ENCODE measurements at places on chromosomes 4 and X. TPM values are rescaled to one million over a fixed set of nuclear protein-coding genes. Genes with fewer than 3 reads are reported as not detected.

DNA sequence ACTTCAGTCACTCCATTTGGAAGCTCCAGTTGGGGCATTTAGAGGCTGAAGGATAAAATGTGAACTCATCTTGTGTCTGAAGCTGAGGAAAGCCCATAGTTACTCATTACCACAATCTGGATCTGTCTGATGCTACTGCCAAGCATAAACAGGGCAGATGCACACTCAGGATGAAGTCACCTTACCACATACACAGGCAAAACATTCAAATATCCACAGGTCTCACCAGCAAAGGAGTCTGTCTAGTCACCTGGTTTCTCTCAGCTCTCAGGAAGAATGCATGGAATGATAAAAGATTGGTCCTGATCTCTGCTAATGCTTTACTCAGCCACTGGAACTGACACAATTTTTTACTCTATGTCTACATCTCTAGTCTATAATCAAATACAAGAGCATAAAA is 13.0 kb upstream of the ODAPH start:
- DNase-seq = no peak

- DNase-seq = no peak
These were observed 36.8 kb downstream of the ACSL4 start for GRCh38 chrX:109696146-109696740.

- no peak for DNase-seq
These were observed 5.5 kb upstream of the TRIM2 start for GRCh38 chr4:153198719-153199118.

DNA sequence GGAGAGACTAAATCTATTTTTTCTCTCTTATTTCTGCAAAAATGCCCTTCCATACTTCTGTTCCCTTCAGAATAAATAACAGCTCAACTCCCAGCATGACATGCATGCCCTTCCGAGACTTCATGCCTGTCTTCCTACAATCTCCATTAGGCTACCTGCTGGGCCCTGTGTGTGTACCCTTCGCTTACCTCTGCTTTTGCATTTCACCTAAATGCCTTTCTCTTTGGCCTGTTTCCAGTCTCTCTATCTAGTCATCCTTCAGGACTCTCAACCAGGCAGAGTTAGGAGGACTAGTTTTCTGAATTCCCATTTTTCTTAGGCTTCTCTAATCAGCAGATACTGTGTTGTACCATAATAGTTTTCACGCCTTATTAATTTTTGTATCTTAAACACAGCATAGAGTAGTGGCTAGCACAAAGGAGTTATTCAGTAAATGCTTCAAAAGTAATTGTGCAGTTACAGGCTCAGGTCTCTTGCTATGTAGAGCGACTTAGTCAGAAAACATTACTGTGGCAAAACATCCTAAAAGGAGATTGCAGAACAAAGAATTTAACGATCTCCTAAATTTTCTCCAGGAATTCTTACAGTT is 20.5 kb downstream of the SEPTIN11 start:
- no peak for DNase-seq

Gene SPANXB1
- total RNA-seq = not detected

Gene LRIT3
- total RNA-seq = 0.38 TPM

Gene SRPX2
- 15.2 TPM for total RNA-seq

Gene XKRX
- 20.4 TPM for total RNA-seq

DNA sequence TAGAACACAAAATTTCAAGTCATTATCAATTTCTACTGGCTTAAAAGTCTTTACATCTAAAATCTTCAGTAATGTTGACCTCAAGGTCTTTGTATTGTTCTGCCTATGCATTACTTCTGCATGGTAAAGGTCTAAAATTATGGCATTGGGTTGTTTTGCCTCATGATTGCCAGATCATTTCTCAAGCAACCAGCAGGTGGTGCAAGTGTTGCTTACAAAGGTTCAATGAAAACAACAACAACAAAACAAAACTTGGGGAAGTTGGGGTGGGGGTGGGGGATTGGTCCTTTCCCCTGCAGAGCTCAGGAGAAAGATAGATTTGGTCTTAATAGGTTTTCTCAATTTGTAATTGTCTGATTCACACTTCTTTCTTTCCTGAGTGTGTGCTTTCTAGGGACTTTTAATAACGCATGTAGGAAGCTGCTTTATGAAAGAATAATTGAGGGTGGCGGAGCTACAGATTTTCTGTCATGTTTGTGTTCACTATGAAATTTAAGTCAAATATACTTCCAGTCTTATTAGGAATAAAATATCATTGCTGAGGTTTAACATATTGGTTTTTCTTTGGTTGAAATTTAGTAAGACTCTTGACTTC is 145.1 kb downstream of the COL4A5 start:
- DNase-seq = no peak

DNA sequence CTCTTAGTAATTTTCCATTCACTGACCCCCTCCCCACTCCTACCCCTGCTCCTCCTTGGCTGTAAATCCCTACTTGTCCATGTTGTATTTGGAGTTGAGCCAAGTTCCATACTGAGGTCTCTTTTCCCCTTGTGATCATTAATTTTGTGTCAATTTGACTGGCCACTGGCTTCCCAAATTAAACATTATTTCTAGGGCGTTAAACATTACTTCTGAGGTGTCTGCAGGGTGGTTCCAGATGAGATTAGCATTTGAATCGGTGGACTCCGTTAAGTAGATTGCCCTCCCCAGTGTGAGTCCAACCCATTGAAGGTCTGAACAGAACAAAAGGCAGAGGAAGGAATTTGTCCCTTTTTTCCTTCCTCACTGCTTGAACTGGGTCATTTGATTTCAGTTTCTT is 25.7 kb downstream of the SLC39A8 start:
- DNase-seq = no peak

Gene XPNPEP2
- 0.83 TPM for total RNA-seq

DNA sequence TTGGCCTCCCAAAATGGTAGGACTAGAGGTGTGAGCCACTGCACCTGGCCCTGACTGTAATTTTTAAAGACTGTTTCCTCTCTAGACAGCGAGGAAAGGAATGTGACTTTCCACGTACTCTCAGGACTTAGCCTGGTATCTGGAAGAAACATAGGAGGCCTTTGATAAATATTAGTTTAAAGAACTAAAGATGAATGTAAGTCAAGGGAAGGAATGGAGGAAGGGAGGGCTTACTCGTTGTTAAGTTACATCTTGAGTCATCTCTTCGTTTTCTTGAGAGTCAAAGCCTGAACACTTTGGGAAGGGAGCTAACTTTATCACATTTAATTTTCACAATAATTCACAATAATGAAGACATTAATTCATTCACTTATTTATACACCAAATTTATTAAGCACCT is 7.2 kb upstream of the LNX1 start:
- no peak for DNase-seq

GRCh38 chr4:107509615-107510014 is 210.4 kb downstream of the PAPSS1 start:
- no peak for DNase-seq

DNA sequence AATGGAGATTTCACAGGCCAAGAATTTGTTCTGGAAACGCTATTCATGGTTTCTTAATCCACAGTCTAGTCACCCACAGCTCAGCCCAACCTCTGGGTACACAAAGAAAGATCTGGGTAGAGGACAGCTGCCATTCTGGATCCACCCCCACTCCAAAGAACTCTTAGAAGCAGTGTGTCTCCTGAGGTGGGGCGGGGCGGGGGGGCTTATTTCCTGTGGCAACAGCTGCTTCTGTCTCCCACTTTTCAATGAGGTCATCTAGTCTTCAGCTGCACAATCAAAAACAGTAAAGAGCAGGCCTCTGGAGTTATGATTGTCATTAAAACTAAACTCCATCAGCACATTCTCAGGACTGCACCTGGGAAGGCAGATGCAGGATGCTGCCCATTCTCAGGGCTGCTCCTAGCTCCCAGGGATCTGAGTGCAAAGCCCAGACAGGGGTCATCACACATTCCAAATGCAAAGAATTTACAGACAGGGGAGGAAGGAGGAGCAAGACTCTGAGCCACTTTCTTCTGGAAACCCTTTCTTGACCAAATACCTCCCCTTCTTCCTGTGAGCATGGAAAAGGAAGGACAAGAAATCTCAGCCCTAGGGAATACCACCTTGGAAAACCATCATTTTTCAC is 207.3 kb downstream of the HS6ST2 start:
- DNase-seq = no peak

Gene CSAG3
- total RNA-seq = not detected

DNA sequence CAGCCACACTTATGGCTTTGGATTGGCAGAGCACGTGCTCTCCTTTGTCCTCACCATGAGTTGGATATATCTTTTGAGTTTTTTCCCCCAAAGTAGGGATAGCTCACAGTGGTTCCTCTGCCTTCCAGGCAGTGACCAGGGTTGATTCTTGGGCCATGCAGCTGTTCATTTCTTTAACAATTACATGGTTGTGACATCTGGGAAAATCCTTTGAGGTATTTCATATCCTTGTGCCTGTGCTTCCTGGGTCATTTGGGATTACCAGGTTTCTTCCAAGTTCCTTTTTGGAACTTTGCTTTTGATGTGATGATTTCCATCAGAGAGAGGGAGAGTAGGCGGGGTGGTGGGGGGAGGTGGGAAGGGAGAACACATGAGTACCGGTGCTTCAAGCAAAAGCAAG is 15.6 kb downstream of the BCORL1 start:
- DNase-seq = no peak

Gene OR13H1
- total RNA-seq = not detected

DNA sequence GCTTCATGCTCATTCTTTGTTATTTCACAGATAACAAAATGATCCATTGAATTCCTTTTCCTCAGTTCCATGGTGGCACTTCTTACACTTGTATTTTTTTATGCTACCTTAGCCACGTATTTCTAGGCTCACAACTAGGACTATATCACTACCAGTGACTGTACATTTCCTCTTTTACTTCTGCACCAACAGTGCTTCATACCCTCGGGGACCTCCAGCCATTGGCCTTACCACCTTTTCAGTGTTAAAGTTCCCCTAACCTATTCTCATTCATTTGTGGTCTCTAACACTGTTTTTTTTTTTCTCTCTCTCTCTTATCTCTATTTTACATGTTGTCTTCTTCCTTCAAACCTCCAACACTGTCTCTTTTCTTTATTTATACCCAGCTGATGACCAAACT is 315.9 kb downstream of the ANK2 start:
- DNase-seq = no peak

Gene RPL39
- total RNA-seq = 1,738 TPM
